Left ventricle myocardium superior (tissue), 1 donor: ENCODE measurements at places on chromosomes 11 and 22. TPM values are rescaled to one million over a fixed set of nuclear protein-coding genes. Genes with fewer than 3 reads are reported as not detected.

SLC7A4 gene
- 0.30 TPM for total RNA-seq

BBOX1 gene
- not detected for total RNA-seq

ART1 gene
- 0.52 TPM for total RNA-seq

OR56A3 gene
- total RNA-seq: not detected

FXYD6 gene
- total RNA-seq: 35.4 TPM

CCND1 gene
- total RNA-seq: 162 TPM

SULT4A1 gene
- total RNA-seq: 0.45 TPM
